PC-3 (cell line): ENCODE measurements at places on chromosomes 6 and 20.

- H3K4me3 ChIP-seq, result no peak overlapping the region
- H3K4me1 ChIP-seq, result peaks cover 26% of the 10 kb centered on the region
- H3K27me3 ChIP-seq, result no peaks in the 10 kb centered on the region
Observed at GRCh38 chr6:125257351-125257750, 44.4 kb downstream of the HDDC2 start.

DNA sequence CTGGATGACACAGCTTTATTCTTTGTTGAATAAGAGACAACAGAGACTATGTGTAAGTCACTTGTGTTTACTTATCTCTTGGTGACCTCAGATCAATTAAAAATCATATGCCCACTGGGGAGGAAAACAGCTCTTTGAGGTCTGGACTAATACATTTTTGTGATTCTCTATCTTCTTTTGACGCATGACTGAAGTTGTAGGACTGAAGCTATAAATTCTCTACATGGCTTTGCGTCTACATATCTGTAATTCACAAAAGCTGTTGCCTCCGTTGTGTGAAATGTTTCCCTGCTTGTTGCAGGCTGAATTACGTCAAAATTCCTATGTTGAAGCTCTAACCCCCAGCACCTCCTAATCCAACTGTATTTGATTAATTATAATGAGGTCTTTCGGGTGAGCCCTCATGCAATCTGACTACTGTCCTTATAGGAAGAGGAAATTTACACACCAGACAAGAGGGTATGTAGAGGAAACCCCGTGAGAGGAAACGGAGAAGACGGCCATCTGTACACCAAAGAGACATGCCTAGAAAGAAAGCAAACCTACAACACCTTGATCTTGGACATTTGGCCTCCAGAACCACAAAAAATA, 481.6 kb downstream of the PRKN start:
- no peaks in the 10 kb centered on the region for H3K36me3 ChIP-seq
- H3K4me1 ChIP-seq, result no peaks in the 10 kb centered on the region
- no peak for DNase-seq
- no peak overlapping the region for H3K4me3 ChIP-seq
- H3K27me3 ChIP-seq, result peaks cover 3% of the 10 kb centered on the region

DNA sequence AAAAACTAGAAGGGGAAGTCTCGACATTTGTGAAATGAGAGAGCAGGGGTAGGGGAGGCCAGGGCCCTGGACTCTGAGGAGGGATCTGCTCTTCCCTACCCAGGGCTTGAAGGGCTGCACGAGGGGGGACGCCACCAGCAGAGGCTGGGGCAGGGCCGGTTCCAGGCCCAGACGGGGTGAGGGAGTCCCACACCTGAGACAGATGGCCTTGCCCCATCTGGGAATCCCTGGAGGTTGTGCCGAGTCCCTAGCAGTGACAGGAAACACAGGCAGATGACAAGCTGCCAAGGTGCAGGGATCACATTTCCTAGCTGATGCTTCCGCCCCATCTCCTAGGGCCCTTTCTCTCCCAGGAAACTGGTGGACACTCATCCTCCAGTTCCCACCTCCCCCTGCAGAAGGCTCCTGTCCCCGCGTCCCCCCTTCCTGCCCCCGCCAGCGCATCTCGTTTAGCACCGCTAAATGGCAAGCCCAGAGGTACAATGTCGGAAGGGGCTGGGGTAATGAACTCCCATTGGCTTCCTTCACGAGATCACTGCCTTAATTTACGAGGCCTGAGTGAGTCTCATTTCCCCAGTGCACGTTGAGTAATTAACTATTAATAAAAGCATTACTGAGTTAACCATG, 35.2 kb upstream of the CDH22 start:
- no peak overlapping the region for H3K27ac ChIP-seq
- no peaks in the 10 kb centered on the region for H3K4me1 ChIP-seq
- H3K27me3 ChIP-seq, result peaks cover 41% of the 10 kb centered on the region
- H3K36me3 ChIP-seq, result no peaks in the 10 kb centered on the region
- no peak overlapping the region for H3K4me3 ChIP-seq
- DNase-seq, result peak; percentile 25

DNA sequence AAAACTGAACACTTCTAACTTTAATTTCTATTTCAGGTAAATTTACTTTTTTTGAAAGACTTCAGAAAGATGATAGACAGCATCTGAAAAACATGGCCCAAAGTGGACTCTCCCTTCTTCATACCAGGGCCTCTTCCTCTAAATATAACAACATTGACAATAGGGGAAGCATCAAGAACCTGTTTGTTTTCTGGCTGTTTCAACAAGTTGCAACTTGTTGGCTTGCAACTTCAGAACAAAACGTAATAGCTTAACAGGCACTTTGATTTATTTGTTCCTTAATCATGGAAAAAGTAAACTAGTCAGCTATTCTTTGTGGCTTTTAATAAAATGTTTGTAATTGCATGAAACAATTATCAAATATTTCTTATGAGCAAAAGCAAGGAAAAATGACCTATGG, 34.3 kb downstream of the RGS17 start:
- no peaks in the 10 kb centered on the region for H3K27me3 ChIP-seq
- H3K4me1 ChIP-seq, result peaks cover 17% of the 10 kb centered on the region

DNA sequence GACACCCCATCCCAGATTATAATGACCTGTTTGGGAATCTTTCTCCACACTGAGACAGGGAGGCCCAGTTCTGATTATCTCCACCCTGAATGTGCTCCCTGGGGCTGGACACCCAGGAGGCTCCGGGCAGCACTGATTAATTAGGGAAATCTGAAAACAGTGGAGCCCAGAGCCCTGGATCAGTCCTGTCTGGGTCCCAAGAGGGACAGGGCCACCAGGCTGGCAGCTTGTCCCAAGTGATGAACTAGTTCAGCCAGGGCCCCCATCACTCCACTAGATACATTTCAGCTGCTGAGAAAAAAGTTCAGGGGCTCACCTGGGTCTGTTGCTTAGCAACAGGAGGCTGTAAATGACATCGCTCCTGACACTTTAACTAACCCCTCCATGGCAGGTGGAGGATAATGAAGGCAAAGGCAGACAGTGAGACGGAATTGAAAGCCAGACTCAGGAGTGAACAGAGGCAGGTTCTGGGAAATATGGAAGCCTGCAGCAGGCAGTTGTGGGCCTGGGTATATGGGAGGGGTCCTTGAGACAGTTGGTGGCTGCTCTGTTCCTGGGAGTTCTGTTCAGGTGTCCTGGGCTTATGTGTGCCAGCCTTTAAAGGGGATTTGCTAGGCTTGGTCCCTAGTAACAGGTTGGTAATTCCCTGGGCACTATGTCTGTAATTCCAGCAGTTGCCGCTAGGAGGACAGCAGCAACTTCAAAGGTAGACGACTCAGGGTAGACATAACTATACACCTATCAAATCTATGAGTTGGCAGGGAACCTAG, 78.3 kb upstream of the CTNNBL1 start:
- H3K36me3 ChIP-seq, result no peaks in the 10 kb centered on the region
- DNase-seq, result peak; percentile 83
- peaks cover 29% of the 10 kb centered on the region for H3K27me3 ChIP-seq

DNA sequence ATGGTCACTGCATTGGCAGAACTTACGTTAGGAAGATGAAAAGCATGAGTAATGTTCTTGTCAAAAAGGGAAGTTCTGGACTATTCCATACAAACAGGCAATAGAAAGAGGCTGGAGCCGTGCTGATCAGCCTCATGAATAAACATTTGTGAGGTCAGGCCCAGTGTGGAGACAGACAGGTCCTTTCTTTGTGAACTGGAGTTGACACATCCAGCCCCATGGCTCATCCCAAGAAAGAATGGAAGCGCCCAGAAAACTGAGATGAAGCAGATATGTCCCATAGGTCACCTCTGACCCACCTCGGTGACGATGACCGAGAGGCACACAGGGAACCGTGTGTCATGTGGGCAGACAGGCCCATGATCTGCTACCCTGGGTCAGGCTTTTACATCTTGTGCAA, 276.0 kb upstream of the SGK1 start:
- no peaks in the 10 kb centered on the region for H3K36me3 ChIP-seq
- H3K4me1 ChIP-seq, result peaks cover 15% of the 10 kb centered on the region
- no peak for DNase-seq

- no peaks in the 10 kb centered on the region for H3K27me3 ChIP-seq
- DNase-seq, result no peak
- no peak overlapping the region for H3K4me3 ChIP-seq
- H3K36me3 ChIP-seq, result no peaks in the 10 kb centered on the region
- H3K27ac ChIP-seq, result no peak overlapping the region
- peaks cover 30% of the 10 kb centered on the region for H3K4me1 ChIP-seq
Observed at GRCh38 chr6:9499709-9500108, 915.2 kb downstream of the TFAP2A start.

DNA sequence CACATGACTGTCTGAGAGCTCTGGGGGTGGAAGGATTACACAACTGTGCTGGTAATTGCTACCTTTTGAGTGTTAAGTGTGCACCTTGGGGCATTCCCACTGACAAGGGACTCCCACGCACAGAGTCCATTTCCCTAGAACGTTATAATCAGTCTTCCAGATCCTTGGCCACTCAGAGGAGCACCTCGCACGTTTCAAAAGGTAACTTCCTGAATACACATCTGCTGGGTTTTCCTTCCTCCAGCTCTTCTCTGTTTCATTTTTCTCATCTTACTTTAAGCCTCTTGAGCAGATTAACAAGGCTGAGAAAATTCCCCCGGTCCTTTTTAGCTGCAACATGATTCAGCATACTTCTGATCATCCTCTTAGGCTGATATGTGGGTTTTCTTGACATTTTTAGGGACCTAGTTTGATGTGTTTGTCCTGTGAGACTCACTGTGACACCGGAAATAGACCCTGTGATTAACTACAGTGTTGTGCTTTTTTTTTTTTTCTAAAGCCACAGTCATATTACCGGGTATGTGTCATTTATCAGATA, 98.4 kb upstream of the DUSP22 start:
- H3K27me3 ChIP-seq, result no peaks in the 10 kb centered on the region
- no peaks in the 10 kb centered on the region for H3K36me3 ChIP-seq
- no peak overlapping the region for H3K27ac ChIP-seq
- H3K4me3 ChIP-seq, result no peak overlapping the region

DNA sequence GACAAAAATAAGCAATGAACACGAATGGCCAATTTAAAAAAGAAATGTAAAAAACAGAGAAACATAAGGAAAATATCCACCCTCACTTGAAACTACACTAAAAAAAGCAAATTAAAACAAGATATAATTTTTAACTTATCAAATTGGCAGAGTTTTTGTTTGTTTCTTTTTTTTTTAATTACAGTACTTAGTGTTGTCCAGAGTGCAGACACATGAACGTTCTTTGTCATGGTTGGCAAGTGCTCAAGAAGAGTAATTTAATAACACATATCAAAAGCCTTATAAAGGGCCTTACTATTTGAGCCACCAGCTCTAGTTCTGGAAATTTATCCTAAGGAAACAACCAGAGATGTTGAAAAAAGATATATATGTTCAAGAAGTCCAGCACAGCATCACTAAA, 142.3 kb downstream of the ATXN1 start:
- no peak overlapping the region for H3K4me3 ChIP-seq
- DNase-seq, result no peak
- no peaks in the 10 kb centered on the region for H3K27me3 ChIP-seq

DNA sequence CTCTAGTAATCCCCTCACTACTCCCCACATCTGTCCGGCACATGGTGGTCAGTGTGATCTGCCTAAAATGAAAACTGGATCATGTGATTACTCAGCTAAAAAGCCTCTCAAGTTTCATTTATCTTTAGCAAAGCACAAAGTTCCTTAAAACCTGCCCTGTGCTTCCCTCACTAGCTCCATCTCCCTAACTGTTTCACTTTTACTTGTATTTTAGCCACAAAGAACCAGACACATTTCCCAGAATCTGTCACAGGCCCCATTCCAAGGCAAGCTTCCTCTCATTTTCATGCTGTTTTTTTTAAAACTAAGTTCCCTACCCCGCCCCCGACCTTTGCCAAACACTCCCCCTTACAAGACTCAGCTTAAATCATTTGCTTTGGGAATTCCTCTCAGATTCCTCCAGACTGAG, 8.9 kb upstream of the IGF2R start:
- no peak for DNase-seq
- H3K27ac ChIP-seq, result no peak overlapping the region
- no peak overlapping the region for H3K4me3 ChIP-seq
- H3K4me1 ChIP-seq, result peaks cover 12% of the 10 kb centered on the region
- H3K36me3 ChIP-seq, result no peaks in the 10 kb centered on the region

DNA sequence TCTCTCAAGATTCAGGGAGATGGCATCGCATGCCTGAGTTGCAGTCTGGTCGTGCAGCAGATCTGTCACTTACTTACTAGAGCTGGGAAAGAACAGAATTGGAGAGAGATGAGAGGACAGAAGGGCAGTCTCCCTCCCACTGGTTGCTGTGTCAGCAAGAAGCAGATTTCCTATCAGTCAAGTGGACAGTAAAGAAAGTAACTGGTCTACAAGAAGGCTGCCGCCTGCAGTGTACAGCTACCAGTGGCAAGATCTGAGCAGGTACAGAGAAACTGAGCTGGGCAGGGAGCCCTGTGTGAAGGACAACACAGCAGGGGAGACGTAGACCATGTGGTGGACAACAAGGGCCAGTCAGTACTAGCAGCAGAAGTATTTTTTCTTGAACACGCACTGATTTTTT, 49.5 kb upstream of the PCSK2 start:
- no peaks in the 10 kb centered on the region for H3K36me3 ChIP-seq
- H3K27ac ChIP-seq, result no peak overlapping the region

GRCh38 chr20:15318682-15319081, 981.3 kb upstream of the FLRT3 start:
- no peaks in the 10 kb centered on the region for H3K4me1 ChIP-seq
- no peaks in the 10 kb centered on the region for H3K27me3 ChIP-seq
- no peak for DNase-seq
- no peak overlapping the region for H3K4me3 ChIP-seq
- H3K36me3 ChIP-seq, result no peaks in the 10 kb centered on the region

DNA sequence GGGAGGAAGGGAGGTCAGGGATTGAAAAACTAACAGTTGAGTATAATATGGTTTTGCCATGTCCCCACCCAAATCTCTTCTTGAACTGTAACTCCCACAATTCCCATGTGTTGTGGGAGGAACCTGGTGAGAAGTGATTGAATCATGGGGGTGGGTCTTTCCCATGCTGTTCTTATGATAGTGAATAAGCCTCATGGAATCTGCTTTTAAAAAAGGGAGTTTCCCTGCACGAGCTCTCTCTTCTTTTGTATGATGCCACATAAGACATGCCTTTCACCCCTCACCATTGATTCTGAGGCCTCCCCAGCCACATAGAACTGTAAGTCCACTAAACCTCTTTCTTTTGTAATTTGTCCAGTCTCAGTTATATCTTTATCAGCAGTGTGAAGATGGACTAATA, 833.4 kb upstream of the MAP3K7 start:
- no peak overlapping the region for H3K4me3 ChIP-seq
- no peaks in the 10 kb centered on the region for H3K36me3 ChIP-seq
- no peak overlapping the region for H3K27ac ChIP-seq
- H3K4me1 ChIP-seq, result no peaks in the 10 kb centered on the region
- no peaks in the 10 kb centered on the region for H3K27me3 ChIP-seq

DNA sequence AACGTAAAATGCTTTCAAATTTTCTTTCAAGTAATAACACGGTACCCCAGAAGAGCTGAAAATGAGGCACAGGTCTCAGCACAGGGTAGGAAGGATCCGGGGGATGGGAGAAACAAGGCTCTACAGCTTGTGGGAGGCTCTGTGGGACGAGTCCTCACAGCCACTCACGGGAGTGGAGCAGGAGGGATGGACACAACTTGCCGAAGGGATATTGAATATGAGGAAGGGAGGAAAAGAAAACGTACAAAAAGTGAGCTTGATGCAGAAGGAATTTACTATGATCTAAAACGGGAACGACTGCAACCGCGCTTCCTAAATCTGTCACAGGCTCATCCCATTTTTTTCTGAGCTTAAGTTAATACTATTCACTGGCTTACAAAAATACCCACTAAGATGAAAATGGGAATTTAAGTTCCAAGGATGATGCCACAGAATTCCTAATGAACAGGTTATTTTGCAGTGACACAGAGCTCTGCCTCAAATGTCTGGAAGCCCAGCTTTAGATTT, 72.9 kb downstream of the FYN start:
- H3K4me1 ChIP-seq, result peaks cover 52% of the 10 kb centered on the region
- no peak overlapping the region for H3K27ac ChIP-seq
- no peak overlapping the region for H3K4me3 ChIP-seq
- no peaks in the 10 kb centered on the region for H3K36me3 ChIP-seq
- H3K27me3 ChIP-seq, result no peaks in the 10 kb centered on the region
